ENCODE measurements at places on chromosomes 2 and 18. TPM values are rescaled to one million over a fixed set of nuclear protein-coding genes. Genes with fewer than 3 reads are reported as not detected.

The SLC30A3 gene
- total RNA-seq: 0.47 TPM

The HRH4 gene
- not detected for total RNA-seq

The LRATD1 gene
- not detected for total RNA-seq

DNA sequence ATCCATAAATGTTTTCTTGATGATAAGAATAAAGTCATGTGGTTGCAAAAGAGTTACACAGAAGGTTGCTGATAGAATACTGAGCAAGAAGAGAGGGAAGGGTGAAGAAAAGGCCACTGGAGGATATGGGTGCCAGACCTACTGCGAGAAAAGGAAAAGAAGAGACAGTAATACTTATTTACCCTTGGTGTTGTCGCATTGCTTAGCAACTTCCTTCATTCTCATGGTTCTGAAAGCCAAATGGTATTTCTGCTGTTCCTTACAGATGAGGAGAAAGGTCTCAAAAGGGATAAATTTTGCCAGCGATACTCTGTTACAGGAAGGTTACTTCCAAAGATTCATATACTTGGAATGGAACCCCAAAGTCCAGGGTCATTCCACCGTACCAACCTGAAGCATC is 62.5 kb downstream of the LHCGR start:
- no peak for DNase-seq

GRCh38 chr2:224586127-224586695 is 1.0 kb upstream of the CUL3 start:
- DNase-seq: no peak

- DNase-seq: peak; percentile 82
These were observed 34.0 kb upstream of the SPTBN1 start for GRCh38 chr2:54422072-54422581.

GRCh38 chr2:6359964-6360363 is 505.7 kb downstream of the CMPK2 start:
- no peak for DNase-seq

GRCh38 chr18:39843546-39843945 is 2111.5 kb upstream of the PIK3C3 start:
- no peak for DNase-seq

- DNase-seq: no peak
These were observed 267.3 kb downstream of the SPAG16 start for GRCh38 chr2:213551526-213551925.
